ENCODE measurements at places on chromosomes 6 and 20.

- no peak for DNase-seq
Observed at GRCh38 chr20:10965936-10966470, 292.2 kb upstream of the JAG1 start.

DNA sequence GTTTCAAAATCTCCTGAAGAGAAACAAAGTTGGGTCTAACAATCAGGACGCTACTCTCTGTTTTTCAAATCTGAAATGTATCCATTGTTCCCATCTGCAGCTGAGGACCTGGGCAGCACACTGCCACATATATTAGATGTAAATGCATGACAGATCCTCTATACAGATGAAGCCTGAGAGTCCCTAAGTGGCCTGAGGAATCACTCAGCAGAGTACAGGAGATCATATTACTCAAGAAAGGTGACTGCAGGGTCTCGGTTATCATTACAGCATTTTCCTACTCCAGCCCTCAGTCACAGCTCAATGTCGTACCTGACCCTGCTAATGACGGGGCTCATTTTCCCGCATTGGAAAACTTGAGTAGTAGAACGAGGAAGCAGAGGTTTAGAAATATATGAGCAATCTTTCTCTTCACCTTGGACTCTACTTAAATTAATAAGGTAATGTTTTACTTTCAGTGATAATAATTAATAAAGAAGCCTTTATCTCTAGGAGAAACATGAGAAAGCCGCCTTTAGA is 256.2 kb upstream of the IRAK1BP1 start:
- no peak for DNase-seq

- no peak for DNase-seq
Observed at GRCh38 chr6:71310261-71310660, 21.6 kb downstream of the OGFRL1 start.

- DNase-seq: peak; percentile 7
Observed at GRCh38 chr6:15017261-15017660, 228.6 kb upstream of the JARID2 start.

DNA sequence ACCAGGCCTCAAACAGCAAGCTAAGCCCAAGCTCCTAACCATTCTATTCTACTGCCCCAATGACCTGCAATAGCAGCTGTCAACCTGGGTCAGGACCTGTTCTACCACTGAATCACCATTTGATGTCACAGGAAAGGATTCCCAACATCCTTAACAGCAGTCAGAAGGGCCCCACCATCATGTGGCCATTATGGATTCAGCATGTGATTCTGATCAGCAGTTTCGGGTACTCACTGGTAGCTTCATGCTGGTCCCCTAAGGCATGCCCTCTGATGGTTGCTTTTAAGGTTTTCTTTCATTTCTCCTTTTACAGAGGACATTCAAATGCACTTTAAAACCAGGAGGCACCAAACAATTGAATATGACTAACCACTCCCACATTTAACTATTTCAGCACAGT is 37.3 kb upstream of the MAP7 start:
- DNase-seq: no peak

GRCh38 chr6:113699239-113699638 is 157.9 kb upstream of the MARCKS start:
- DNase-seq: no peak

- DNase-seq: no peak
Observed at GRCh38 chr6:43593938-43594337, 18.0 kb downstream of the POLH start.

- DNase-seq: peak; percentile 84
Observed at GRCh38 chr6:16625291-16626265, 135.7 kb downstream of the ATXN1 start.
